T-cell (primary cell): ENCODE measurements at places on chromosomes 5 and 9. TPM values are rescaled to one million over a fixed set of nuclear protein-coding genes. Genes with fewer than 3 reads are reported as not detected.

DNA sequence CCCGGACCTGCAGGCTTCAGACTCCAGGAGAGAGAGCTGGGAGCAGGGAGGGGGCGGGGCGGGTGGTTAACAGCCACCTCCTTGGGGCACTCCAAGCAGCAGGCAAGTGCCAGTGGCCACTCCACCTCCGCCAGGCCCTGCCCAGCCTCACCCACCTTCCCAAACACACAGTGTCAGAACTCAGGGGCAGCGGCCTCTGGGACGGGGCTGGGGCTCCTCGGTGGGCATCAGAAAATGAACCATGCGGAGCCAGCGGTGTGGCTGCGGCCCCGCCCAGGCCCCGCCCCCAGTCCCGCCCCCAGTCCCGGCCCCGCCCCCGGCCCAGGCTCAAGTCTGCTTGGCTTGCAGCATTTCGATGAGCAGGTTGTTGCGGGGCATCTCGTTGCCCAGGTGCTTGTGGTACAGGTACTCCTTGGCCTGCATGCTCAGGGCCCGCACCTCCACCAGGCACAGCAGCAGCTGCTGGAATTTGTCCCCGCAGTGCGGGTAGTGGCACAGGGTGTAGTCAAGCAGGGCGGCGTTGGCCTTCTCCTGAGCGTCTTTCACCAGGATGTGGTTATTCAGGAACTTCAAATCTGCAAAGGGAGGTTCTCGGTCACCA is 24.7 kb downstream of the NR5A1 start:
- no peak for DNase-seq
- H3K27me3 ChIP-seq: no peaks in the 10 kb centered on the region
- no peak overlapping the region for H3K27ac ChIP-seq
- H3K4me3 ChIP-seq: no peak overlapping the region
- H3K4me1 ChIP-seq: peaks cover under 1% of the 10 kb centered on the region

DNA sequence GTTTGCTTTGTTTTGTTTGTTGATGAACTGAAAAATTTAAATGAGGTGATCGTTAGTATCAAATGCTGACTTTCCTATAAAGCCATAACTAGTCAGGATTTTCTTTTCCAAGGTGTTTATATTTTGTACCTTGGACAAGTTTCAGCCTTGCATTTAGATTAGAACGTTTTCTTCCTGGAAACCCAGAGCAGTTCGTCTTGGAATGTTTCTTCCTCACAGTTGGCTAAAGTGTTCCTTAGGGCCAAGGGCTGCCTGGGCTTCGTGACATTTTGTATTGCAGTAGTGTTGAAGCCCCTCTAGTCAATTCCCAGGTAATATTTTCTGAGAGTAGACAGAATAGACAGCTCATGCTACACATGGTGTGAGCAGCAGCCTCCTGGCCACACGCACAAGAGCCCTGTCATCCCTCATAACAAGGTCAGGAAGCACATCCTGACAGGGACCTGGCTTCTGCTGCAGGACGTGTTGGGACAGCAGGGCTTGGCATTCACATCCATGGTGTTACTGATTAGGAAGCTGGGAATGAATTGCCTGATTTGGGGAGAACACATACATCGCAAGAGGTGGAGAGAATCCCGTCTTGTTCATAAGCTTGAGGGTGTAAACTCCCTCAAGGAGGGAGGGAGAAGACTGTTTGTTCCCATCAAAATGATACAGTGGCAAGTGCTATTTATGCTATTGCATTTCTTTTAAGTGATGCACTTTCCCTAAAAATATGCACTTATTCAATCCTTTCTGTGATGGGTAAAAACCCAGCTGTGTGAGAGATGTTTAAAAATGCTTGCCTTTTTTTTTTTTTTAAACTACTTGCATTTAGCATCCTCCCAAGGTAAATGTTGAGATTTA is 31.7 kb downstream of the FUBP3 start:
- H3K4me1 ChIP-seq: no peaks in the 10 kb centered on the region
- no peak overlapping the region for H3K27ac ChIP-seq
- DNase-seq: no peak
- no peaks in the 10 kb centered on the region for H3K27me3 ChIP-seq

GRCh38 chr5:54469622-54470021 is 14.1 kb downstream of the HSPB3 start:
- no peaks in the 10 kb centered on the region for H3K4me1 ChIP-seq
- H3K4me3 ChIP-seq: no peak overlapping the region
- no peak overlapping the region for H3K27ac ChIP-seq
- H3K36me3 ChIP-seq: no peaks in the 10 kb centered on the region
- no peak for DNase-seq

Gene C9orf50
- total RNA-seq: not detected

Gene SNX2
- total RNA-seq: 41.8 TPM
